ENCODE measurements at places on chromosomes 7 and 10.

DNA sequence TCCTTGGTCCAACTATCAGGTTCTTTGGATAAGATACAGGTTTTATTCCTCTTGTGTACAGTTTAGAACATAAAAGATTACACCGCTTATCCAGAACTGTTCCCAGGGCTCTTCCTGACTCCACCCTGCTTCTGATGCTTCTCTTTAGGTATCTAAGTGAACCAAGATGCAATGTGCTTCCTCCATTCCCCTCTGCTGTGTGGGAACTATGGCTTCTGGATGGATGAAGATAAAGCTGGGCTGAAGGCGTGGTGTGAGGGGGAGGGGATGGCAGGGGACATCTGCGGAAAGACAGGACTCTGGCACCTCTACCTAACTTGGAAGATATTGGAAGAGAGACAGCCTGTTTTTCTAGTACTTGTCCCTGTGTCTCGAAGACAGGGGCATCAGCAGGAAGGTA is 209.9 kb upstream of the TBX20 start:
- DNase-seq = no peak

GRCh38 chr7:72170475-72170874 is 241.7 kb downstream of the CALN1 start:
- no peak for DNase-seq

DNA sequence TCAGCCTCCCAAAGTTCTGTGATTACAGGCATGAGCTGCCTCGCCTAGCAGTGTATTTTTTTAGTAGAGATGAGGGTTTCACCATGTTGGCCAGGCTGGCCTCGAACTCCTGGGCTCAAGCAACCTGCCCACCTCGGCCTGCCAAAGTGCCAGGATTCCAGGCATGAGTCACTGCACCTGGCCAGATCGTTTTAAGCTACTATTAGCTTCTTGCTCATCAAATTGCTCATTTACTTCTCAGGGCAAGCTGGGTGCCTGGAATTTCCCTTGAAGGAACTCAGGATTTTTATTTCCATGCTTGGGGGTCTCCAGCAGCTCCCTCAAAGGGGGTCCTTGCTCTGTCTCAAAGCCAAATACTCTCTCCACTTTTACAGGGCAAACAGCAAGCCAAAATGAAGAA is 798.0 kb upstream of the AUTS2 start:
- DNase-seq = no peak

GRCh38 chr7:1928645-1929348 is 258.7 kb downstream of the ELFN1 start:
- DNase-seq = no peak

DNA sequence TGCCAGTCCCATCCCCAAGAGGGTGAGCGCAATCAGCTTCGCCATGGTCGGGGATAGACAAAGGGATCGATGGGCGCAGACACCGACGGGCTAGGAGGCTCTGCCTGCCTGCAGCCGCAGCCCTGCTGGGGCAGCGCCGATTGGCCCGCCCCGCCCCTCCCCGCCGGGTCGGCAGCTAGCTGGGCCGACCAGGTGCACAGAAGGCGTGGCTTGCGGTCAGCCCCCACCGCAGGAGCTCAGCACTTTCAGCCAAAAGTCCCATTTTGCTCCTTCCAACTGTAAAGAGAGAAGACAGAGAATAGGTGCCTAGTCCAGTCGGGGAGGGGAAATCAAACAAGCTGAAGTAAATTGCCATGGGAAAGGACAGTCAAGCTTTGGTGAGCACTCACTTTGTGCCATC is at the start of gene PON1:
PON1 (minus strand) TSS at position 102 of the 400 bp plus-strand sequence; CDS start at position 45, 57 bp downstream.
- DNase-seq = no peak

GRCh38 chr7:115910541-115911164 is 119.9 kb downstream of the TFEC start:
- DNase-seq = peak; percentile 25

DNA sequence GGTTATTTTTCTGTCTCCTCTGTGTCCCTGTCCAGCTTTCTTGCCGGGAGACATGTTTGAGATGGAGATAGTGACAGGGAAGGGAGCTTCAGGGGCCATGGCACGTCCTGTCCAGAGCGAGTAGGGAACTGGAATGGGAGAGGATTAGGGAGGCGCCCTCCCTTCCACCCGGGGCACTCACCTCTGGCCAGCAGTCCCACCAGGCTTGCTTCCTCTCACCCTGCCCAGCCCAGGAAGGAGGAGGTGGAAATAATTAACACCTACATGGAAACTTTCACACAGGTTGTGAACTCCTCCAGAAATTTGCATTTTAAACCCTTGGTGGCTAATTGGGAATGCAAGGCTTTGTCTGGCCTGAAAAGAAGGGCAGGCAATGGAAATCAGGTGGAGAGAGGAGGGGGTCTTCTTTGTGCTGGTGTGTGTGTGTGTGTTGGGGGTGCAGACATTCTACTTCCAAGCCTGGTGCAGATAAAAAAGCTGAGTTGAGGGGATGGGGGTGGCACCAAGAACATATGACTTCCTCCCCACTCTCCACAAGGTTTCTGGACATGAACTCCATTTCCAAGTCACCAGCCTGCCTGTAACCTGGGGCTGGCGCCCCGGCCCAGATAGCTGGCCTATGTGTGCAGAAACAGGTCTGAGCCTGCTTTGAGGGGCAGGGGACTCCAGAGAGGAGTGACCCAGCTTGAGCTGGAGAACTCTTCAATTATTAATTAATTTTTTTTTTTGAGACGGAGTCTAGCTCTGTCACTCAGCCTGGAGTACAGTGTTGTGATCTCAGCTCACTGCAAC is 199.4 kb downstream of the CYP26A1 start:
- DNase-seq = no peak

- no peak for DNase-seq
Observed at GRCh38 chr10:45075216-45075615, 74.5 kb downstream of the ZNF22 start.

- DNase-seq = no peak
Observed at GRCh38 chr10:29228562-29228961, 60.3 kb upstream of the LYZL1 start.

Data from EL (cell line).